ENCODE measurements at places on chromosomes 13 and 19.

DNA sequence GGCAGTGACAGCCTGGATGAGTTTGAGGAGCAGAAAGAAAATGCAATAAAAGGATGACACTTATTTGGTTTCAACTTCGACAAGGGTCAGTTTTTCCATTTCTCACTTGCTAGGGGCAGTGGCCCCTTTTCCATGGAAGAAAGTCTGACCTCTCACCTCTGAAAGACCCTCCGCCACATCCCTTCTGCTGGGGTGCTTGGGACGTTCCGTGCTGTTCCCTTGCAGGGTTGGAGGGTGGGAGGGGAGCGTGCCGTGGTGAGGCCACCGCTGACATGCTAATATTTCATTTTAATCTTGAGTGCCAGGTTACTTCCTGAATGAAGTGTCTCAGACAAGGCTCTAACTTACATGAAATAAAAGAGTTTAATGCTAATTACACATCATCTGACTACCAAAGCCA, 5.2 kb upstream of the ZNF536 start:
- DNase-seq = no peak

GRCh38 chr13:95524264-95524901, 28.1 kb upstream of the CLDN10 start:
- no peak for DNase-seq

GRCh38 chr13:86714495-86714894, 915.3 kb upstream of the SLITRK6 start:
- no peak for DNase-seq

DNA sequence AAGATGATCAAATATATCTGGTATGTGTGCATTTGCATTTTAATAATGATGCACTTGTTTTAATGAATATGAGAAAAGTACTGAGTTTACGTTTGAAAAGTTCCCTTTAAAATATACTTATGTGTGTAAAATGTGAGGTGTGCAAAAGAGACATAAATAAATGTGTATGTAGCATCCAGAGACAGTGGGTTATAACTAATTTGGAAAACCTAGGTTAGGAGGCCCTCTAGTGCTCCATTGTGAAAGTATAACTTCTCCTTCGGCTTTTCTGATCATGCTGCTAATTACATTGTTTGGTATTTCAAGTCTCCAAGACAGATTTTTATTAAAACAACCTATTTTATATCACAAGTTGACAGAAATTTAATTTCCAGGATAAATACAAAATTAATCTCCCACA, 30.1 kb downstream of the SCEL start:
- no peak for DNase-seq

- DNase-seq = no peak
Measured at GRCh38 chr19:13823901-13824300, 28.7 kb downstream of the ZSWIM4 start.

DNA sequence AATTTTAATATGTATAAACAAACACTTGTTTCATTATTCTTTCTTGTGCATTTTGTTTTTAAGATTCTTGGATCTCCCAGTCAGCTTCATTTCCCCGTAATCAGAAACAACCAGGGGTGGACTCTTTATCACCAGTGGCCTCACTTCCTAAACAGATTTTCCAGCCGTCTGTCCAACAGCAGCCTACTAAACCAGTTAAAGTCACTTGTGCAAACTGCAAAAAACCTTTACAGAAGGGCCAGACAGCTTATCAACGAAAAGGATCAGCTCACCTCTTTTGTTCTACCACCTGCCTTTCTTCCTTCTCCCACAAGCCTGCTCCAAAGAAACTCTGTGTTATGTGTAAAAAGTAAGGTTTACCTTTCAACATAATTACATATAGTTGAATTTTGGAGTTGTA, 44.3 kb downstream of the ZMYM2 start:
- DNase-seq = no peak

GRCh38 chr19:53704011-53704410, 72.2 kb downstream of the DPRX start:
- DNase-seq = no peak

DNA sequence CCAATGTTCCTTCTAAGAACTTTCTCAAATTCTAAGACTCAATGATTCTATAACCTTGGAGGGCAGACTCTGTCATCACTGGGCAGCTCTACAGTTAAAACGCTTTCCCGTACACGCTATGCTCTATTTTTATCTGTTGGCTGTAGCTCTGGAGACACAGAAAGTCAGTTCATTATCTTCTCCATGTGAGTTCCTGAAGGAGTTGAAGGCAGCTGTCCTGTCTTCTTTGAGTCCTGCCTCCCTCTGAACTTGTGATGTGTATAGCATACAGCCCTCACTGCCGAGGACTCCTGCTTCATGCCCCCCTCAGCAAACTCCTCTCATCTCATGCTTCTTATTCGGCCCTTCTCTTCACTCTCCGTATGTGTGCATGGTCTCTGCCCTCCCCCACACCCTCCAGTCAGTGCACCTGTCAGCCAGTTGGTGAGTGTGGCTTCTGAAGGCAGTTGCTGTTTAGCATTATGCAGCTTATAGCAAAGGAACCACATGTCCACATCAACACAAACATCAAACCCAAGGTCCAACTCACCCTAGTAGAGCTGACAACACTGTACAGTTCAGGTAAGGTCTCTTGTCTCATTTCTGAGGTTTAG, 504.9 kb downstream of the DIAPH3 start:
- no peak for DNase-seq

DNA sequence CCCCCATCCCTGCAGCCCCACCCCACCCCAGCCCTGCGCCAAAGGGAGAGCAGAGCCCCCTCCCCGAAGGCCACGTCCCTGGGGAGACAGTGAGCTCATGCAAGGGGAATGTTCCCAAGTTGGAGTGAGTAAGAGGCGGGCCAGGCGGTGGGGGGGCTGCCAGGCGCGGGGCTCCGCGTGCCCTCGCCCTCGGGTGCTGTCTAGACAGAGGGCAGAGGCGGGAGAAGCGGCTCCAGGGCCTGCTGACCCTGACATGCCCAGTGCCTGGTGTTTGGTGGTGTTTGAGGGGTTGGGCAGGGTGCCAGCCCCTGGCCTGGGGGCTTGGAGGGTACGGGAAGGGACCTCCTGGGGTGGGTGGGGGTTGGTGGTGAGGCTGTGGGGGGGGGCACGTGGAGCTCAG, 1.0 kb downstream of the FSTL3 start:
- DNase-seq = peak; percentile 12

GRCh38 chr13:75132701-75133695, 349.0 kb downstream of the TBC1D4 start:
- no peak for DNase-seq

GRCh38 chr13:100275746-100276145, 186.9 kb downstream of the PCCA start:
- DNase-seq = no peak

- DNase-seq = no peak
Measured at GRCh38 chr13:45691251-45691650, 10.9 kb upstream of the CBY2 start.

DNA sequence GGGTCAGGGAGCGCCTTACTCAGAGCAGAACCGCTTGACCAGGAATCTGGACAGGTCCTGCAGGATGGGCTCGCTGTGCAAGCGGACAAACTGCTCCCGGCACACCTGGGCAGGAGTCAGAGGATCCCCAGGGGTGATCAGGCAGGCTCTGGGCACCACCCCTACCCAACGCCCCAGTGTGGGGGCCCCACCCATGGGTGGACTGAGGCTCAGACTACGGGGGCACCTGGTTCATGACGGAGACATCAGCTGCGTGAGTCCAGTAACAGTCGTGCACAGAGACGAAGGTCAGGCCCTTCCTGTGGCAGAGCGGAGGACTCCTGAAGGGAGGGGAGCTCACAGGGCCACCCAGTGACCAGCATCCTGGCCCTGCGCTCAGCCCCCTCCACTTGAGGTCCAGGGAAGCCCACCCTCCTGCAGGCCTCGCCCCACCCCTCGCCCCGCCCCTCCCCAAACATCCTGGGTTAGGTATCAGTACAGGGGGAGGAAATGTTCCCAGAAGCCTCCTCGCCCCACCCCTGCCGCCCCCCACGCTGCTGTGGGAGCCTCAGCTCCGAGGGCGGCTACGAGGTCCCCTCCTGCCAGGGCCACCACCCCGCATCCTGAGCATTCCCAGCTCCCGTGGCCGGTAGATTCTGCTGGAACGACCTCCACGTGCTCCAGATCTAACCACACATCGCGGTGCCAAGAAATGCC, 15.6 kb downstream of the POLRMT start:
- no peak for DNase-seq

DNA sequence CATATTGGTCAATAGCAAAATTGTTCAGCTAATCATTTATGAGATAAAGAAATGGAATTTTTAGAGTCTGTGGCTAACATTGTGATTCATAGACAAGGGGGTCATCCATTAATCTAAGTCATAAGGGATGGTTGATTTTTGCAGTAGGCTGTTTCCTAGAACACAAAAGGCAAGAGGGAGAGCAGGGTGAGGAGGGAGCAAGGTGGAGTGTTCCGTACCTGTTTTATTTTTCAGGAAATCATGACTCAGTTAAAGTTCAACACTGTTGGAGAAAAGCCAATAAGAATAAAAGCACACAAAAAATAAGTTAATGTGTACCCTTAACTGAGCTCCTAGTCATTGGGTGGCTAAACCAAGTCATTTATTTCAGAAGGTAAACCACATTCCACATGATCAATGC, 512.4 kb upstream of the ATXN8OS start:
- DNase-seq = no peak

- no peak for DNase-seq
Measured at GRCh38 chr13:108120856-108121255, 94.5 kb downstream of the LIG4 start.

DNA sequence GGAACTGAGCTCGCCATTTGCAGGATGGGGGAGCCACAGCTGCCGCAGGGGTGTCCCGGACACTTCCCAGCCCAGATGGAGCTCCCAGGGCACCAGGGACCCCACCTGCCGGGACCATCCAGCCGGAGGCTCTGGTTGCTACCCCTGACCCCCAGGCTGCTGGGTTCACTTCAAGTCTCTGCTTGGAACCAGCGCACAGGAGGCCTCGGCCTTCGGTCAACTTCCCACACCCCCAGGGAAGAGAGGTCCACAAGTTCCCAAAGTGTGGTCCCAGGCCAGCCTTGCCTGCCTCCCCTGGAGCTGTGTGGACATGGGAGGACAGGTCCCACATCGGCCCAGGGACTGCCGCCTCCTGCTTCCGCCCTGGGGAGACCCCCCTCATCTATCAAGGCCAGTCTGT, 117.0 kb downstream of the TEX29 start:
- DNase-seq = no peak

DNA sequence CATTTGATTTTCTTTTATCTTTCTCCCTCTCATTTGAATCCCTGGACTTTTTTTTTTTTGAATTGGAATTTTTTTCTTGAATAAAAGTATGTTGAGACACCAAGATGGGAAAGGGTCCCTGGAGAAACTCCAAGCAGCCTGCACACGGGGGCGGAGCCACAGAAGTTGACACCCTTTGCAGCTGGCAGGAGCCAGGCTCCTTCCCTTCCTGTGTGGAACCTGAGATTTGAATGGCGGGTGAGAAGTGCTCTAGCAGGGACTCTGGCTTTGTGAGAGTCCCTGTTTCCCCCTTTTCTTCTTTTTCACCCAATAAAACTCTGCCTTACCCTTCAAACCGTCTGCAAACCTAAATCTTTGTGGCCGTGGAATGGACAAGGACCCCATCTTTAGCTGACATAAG, 1381.0 kb upstream of the MIR17HG start:
- no peak for DNase-seq

DNA sequence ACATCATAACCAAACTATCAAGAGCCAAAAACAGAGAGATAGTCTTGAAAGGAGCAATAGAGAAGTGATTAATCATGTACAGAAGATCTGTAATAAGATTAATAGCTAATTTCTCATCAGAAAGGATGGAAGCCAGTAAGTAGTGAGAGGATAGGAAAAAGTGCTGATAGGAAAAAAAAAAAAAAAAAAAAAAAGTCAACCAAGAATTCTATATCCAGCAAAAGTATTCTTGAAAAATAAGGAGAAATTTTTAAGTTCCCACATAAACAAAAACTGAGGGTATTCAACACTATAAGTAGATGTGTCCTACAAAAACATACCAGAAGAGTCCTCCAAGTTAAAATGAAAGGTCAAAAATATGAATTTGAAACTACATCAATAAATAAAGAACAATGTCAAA, 218.7 kb upstream of the GPC6 start:
- DNase-seq = no peak

GRCh38 chr19:12611361-12611699, 610 bp downstream of the ZNF791 start:
- peak; percentile 66 for DNase-seq

DNA sequence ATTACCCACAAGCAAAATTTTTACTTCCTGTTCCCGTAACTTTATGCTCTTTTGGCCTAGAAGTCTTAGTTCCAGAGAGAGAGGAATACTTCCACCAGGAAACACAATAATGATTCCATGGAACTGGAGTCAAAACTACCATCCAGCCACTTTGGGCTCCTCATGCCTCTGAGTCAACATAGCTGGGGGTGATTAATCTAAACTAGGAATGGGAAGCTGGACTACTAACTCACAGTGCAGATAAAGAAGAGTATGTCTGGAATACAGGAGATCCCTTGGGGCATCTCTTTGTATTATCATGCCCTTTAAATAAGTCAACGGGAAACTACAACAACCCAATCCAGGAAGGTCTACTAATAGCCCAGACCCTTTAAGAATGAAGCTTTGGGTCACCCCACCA, 8.9 kb upstream of the ELF1 start:
- no peak for DNase-seq

GRCh38 chr19:48480558-48481500, 11.7 kb downstream of the CYTH2 start:
- DNase-seq = peak; percentile 48

- no peak for DNase-seq
Measured at GRCh38 chr19:28239270-28239669, 973.7 kb downstream of the UQCRFS1 start.

DNA sequence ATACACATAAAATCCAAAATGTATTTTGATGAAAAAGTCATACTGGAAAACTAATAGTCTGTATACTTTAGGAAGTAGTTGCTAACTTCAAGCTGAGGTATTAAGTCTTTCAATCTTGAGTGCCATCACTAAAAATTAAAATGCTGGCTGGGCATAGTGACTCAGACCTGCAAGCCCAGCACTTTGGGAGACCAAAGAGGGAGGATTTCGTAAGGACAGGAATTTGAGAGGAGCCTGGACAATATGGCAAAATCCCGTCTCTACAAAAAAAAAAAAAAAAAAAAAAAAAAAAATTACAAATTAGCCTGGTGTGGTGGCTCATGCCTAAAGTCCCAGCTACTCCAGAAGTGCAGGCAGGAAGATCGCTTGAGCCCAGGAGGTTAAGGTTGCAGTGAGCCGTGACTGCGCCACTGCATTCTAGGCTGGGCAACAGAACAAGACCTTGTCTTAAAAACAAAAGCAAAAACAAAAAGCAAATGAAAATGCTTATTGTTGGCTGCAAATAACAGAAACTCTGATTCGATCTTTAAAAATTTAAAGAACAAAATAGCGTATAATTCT, 1994.2 kb upstream of the PCDH20 start:
- DNase-seq = no peak

- DNase-seq = no peak
Measured at GRCh38 chr13:75309981-75310580, 171.9 kb downstream of the TBC1D4 start.

DNA sequence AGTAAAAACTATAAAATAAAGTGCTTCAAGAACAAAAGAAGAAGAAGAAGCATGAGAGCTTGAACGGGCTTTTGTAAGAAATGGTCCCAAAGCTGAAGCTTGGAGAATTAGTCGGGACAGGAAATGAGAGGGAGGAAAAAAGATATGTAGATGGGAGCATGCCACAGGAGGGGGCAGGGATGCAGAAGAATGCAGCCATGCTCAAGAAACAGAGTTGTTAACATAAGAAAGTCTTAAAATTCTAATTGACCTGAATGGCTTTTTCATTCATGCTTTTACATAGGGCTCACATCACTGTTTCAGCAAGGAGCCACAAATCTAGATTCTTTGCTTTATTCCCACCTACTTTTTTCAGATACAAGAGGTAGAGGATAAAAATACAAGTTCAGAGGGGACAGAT, 27.7 kb upstream of the NBEA start:
- DNase-seq = no peak
